ENCODE measurements at places on chromosomes 13 and 19.

- no peak for DNase-seq
Measured at GRCh38 chr19:17599780-17600179, 44.3 kb downstream of the COLGALT1 start.

DNA sequence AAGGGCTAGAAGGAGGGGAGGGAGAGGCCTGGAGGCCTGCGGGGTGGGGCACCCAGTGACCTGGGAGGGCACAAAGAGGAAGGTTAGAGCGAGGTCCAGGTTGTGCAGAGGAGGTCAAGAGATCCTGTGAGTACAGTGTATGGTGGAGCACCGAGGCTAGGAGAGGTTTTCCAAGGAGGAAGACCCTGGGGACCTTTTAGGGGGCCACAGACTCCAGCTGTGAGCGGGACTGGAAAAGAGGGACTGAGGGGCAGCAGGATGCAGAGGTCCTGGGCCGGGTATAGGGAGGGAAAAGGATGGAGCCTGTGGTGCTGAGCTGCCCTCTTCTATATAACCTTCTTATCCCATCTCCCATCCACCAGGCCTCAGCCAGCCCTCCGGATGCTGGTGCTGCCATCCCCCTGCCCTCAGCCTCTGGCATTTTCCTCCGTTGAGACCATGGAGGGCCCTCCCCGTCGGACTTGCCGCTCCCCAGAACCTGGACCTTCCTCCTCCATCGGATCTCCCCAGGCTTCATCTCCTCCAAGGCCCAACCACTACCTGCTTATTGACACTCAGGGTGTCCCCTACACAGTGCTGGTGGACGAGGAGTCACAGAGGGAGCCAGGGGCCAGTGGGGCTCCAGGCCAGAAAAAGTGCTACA, 863 bp downstream of the ZNF581 start:
- DNase-seq, result no peak

DNA sequence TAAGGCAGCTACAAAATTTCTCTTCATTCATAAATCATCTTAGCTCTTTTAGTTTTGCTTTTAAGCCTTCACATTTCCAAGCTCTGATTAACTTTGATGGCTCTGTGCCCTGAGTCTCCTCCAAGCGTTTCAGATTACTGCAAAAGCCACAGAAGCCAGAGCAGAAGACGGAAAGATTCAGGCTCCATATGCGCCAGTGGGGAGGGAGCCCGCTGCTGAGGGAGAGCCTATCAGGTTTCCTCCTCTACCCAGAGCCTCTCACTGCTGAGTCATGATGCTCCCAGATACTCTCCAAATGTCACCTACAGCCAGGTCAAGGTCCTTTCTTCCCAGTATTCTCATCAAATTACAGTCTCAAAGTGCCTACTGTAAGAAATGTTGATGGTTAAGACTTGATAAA, 193.6 kb downstream of the RAP2A start:
- DNase-seq, result peak; percentile 52

DNA sequence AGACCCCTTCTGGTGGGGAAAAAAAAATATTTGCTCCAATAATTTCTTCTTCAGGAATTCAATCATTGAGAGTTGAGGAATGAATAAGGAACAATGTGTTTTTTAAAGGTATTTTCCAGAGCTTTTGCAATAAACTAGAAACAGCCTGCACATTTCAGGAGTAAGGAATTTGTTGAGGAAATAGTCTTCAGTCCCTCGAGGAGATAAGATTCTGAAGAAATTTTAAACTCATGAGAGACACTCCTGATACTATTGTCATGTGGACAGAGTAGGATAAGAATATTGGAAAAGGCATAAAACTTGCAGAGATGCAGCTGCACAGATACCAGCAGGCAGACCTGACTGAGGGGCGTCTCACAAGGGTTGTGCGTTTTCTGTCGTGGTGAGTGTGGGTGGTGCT, 36.6 kb downstream of the COMP start:
- DNase-seq, result no peak

DNA sequence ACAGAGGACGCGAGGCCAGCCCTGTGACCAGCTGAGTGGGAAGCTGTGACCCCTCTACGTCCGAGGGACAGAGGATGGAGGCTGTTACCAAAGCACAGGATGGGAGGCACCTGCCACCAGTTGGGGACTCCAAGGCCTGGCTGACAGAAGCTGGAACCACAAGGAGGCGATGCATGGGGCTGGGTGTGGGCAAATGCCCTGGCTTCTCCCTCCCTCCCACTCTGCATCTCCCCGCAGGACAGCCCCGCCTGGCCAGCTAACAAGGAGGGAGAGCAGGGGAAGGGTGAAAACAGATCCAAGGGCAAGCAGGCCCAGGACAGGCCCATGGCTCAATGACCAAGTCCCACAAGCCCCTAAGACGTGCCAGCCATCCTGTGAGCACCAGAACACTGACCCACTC, 28.6 kb downstream of the AKT2 start:
- DNase-seq, result no peak

GRCh38 chr19:3710265-3710812, 2.2 kb downstream of the TJP3 start:
- peak; percentile 94 for DNase-seq

DNA sequence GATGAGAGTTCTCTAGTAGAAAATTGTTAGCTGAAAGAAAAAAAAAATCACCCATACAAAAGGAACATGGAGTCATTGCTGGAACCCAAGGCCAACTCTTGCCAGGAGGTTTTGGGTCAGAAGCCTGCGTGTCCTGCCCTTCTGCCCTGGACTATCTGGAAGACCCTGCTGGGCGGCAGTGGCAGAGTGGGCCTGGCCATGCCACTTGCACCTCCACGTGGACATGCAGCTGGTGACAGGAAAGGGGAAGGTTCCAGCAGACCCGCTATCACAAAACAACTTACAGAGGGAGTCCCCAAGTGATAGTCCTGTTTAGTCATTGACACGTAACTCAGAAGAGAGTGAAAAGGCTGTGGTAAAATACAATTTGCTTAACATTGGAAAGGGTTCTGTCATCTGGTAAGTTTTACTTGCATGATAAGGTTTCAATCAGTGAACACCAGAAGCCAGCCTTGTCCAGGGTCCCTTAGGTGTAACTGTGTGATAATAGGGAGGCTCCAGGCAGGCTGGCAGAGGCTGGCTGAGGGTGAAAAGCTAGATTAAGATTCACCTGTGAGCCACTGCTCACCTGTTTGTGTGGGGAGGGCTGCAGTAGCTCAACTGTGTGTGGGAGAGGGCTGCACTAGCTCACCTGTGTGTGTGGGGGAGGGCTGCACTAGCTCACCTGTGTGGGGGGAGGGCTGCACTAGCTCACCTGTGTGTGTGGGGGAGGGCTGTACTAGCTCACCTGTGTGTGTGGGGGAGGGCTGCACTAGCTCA, 47.8 kb downstream of the COL4A2 start:
- no peak for DNase-seq

DNA sequence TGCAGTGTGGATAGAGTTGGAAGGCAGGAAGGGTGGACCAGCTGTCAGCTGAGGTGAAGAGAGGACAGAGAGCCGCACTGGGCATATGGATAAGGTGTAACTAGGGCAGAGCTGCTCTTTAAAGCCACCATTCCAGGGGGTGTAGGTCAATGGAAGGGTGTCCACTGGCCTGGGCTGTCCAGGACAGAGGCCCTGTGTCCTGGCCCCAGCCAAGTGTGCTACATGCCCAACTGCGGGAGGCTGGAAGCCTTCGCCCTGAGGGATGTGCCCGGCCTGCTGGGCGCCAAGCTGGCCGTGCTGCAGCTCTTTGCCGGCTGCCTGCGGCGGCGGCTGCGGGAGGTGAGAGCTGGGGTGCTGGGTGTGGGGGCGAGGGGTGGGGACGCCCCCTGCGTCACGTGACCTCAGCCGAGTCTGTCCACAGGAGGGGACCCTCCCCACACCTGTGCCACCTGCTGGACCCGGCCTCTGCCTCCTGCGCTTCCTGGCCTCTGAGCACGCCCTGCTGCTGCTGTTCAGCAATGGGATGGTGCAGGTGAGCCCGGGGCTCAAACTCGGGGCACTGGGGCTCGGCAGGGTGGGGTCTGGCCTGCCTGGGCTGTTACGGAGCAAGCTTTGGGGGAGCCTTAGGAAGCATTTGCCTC, 9.8 kb downstream of the PLK5 start:
- DNase-seq, result no peak

- peak; percentile 45 for DNase-seq
Measured at GRCh38 chr19:28242317-28242927, 970.5 kb downstream of the UQCRFS1 start.

GRCh38 chr19:21566073-21566472, 60.7 kb downstream of the ZNF429 start:
- peak; percentile 79 for DNase-seq

- no peak for DNase-seq
Measured at GRCh38 chr13:94978516-94978915, 266.2 kb upstream of the SOX21 start.

- no peak for DNase-seq
Measured at GRCh38 chr19:49489601-49490167, 2.3 kb downstream of the RPL13A start.

DNA sequence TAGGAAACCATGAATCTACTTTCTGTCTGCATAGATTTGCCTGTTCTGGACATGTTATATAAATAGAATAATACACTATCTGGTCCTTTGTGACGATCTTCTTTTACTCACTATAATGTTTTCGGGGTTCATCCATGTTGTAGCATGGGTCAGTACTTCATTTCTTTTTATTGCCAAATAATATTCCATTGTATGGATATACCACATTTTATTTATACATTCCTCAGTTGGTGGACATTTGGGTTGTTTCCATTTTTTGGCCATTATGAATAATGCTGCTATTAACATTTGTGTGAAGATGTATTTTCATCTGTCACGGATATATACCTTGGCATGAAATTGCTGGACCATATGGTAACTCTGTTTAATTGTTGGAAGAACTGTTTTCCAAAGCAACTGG, 6.8 kb downstream of the BIVM start:
- DNase-seq, result no peak

DNA sequence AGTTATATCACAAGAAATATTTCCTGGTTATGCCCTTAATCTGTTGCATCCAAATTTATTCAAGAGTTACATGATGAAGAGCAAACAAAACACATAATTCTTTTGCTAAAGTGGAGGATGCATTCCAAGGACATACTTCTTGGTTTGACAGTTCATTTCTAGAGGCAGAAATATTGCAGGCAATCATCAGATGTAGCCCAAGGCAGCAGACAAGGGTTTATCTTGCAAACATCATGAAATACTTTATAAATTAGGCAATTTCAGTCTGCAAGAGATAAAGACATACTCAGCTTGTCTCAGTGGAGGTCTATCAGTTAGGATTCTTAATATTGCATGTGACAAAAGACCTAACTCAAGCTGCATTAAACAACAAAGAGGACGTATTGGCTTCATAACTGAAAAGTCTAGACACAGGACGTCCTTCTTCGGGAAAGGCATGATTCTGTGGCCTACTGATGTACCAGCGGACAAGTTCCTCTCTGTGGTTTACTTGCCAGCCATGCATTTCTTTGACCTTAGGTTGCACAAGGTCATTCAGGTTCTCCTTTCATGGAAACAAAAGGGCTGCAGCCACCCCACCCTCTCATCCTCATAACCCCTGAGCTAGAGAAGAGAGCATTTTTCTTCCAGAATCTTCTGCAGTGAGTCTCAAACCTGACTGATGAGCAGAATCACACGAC, 204.1 kb downstream of the KATNAL1 start:
- no peak for DNase-seq

DNA sequence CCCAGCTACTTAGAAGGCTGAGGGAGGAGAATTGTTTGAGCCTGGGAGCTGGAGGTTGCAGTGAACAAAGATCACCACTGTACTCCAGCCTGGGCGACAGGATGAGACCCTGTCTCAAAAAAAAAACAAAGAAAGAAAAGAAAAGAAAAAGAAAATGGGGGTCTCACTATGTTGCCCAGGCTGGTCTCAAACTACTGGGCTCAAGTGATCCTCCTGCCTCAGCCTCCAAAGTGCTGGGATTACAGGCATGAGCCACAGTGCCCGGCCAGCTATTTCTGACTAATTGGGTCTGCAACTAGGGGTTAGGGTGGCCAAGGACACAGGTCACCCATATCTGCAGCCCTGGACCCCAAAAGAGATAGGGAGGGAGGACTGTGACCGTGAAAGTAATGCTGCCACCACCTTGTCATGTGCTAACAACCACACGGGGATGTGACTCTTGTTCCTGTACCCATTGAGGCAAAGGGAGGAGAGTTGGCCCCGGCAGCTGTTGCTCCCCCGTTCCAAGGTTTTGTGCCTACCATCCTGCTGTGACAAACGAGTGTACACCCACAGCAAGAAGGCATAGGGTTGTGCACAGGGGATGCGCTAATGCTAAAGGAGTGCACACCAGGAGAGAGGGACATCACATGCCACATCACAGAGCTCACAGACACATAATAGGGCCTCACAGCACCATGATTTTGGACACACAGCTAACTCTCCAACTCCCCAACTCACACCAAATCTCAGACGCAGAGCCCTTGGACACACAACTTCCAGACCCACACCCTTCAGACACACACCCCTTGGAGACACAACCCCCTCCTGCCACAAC, 619 bp downstream of the MEF2B start:
- DNase-seq, result no peak

- DNase-seq, result no peak
Measured at GRCh38 chr13:109604894-109605293, 181.5 kb downstream of the IRS2 start.

- no peak for DNase-seq
Measured at GRCh38 chr19:13918726-13919411, 12.9 kb downstream of the CC2D1A start.

- DNase-seq, result peak; percentile 95
Measured at GRCh38 chr19:6767357-6768235, at the start of gene SH2D3A. Gene SH2D3A, minus strand, starts transcription at chr19:6767435. Its CDS starts 3,687 bp downstream, at chr19:6763748.

DNA sequence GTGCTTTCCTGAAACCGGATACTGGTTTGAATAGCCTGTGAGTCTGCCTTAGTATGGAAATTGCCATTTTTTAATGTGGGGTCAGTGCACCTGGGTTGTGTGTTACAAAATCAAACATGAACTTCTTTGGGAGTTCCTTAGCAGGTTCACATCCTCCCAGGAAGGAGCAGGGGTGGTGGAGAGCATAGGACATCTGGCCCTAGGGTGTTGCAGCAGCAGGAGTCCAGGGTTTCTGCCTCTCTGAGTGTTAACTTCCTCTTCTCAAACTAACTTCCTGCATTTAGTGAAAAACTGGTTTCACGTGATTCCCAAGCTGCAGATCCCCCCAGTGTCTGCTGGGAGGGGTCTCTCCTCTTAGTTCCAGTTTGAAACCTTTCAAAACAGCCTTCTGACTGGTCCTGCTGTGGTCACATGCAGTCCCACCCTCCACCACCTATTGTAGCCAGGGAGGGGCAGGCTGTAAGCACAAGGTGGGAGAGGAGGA, 7.2 kb downstream of the RNASEH2B start:
- DNase-seq, result no peak

DNA sequence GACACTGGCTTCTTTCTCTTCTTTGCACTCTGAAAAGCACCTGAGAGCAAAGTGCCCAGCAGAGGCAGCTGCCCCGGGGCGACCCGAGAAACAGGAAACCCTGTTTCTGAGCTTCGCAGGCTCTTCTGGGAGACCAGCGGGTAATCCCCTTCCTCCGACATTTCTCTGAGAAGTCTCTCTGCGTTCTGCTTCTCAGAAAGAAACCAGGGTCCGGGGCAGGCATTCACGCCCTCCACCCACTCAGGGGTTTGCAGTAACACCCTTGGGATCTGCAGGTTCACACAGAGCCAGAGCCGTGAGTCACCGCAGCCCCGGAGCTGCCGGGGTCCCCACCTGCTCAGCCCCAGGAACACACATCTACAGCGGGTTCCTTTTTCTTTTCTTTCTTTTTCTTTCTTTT, 86.0 kb downstream of the GADD45B start:
- DNase-seq, result no peak
